ENCODE measurements at places on chromosomes 2 and 18. TPM values are rescaled to one million over a fixed set of nuclear protein-coding genes. Genes with fewer than 3 reads are reported as not detected.

GRCh38 chr18:59484561-59485328, 125.7 kb upstream of the LMAN1 start:
- DNase-seq, result no peak

- DNase-seq, result no peak
Observed at GRCh38 chr2:238897122-238897880, 49.4 kb downstream of the TWIST2 start.

DNA sequence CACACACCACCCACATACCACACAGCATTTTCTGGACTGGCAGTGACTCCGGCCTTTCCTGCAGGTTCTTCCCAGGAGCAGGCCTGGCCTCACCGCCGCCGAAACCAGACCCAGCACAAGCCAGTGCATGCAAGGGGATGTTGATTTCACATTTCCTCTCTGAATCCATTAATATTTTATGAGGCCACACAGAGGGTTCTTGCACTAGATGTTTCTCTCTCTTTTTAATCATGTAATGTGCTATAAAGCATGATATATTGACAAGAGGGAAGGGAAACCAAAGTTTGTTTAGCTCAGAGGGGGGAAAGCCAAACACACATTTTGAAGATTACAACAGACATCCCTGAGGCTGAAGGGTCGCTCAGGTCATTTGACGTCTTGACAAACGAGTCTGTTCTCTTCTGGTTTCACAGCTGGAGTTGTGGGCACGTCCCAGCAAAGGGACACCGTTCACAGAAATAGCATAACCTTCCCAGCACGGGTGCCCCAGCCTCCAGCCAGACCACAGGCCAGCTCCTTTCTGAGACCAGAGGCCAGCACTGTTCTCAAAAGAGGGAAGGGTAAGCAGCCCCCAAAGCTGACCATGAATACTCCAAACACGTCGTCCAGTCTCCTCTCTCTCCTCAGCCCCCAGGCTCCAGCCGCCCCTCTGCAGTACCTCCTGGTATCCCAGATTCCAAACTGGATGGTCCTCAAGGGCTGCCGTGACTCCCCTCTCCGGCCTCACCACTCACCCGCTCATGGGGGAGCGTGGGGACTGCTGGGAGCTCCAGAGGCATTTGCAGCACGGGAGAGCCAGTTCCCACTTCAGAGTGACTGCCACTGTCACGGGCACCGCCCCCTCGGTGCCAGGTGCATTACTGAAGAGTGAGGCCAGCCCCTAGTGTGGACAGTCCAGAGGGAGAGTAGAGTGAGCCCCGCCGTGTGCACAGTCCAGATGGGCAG, 340.3 kb upstream of the SALL3 start:
- DNase-seq, result no peak

GRCh38 chr18:35167332-35167731, 73.5 kb upstream of the ZNF397 start:
- DNase-seq, result no peak

DNA sequence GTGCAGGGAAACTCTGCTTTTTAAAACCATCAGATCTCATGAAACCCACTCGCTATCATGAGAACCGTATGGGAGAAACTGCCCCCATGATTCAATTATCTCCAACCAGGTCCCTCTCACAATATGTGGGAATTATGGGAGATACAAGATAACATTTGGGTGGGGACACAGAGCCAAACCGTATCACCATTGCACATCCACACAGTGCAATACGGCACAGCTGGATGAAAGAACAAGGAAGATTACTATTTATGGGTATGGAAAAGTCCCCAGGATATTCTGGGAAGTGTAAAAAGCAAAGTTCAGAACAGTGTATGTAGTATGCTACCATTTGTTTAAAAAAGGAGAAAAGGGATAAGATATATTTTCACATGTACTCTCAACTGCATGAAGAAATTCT, 290.1 kb downstream of the PIK3C3 start:
- no peak for DNase-seq

- DNase-seq, result no peak
Observed at GRCh38 chr2:192247456-192247855, 52.7 kb upstream of the TMEFF2 start.

EMX1 gene
- polyA plus RNA-seq, result 51.6 TPM

NYAP2 gene
- polyA plus RNA-seq, result 0.09 TPM

GRCh38 chr18:77099485-77100370, 32.9 kb downstream of the MBP start:
- DNase-seq, result no peak

DNA sequence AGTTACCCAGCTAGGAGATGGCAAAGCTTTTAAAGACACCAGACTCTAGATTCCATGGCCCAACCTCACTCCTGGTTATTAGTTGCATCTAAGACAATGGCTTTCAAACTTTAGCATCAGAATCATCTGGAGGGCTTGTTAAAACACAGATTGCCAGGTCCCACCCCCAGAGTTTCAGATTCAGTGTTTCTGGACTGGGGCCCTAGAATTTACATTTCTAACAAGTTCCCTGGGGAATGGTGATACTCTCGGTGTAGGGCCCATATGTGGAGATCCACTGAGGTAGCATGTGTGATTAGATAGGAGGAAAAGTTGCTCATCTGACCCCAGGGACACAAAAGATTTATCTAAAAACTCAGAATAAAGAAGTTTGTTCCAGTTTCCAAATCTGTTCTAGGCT, 14.5 kb upstream of the TTR start:
- DNase-seq, result no peak

GRCh38 chr2:128317181-128317898, 1.3 kb downstream of the HS6ST1 start:
- no peak for DNase-seq

- DNase-seq, result no peak
Observed at GRCh38 chr2:111995148-111995547, 59.9 kb upstream of the TMEM87B start.

GRCh38 chr2:64105670-64106461, 38.4 kb downstream of the PELI1 start:
- peak; percentile 26 for DNase-seq

GRCh38 chr2:42101206-42102023, 53.6 kb downstream of the PKDCC start:
- DNase-seq, result no peak

GRCh38 chr2:210288408-210288807, 26.6 kb downstream of the MYL1 start:
- no peak for DNase-seq

- DNase-seq, result no peak
Observed at GRCh38 chr2:152427902-152428301, 92.9 kb downstream of the FMNL2 start.

DNA sequence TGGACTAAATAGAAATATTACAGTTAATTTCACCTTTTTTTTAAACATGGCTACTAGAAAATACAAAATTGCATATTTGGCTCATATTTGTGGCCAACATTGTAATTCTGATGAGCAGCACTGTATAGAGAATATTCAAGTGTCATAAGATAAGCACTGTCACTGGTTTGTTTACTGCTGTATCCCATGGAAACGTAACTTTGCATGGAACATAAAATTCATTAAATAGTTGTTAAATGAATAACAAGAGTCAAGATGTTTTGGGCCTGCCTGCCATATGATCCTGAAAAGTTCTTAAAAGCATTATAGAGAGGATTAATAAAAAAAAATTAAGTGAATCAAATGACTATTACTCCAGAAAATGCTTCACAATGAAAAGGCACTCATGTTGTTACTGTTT, 763.7 kb upstream of the CRIM1 start:
- DNase-seq, result no peak

- no peak for DNase-seq
Observed at GRCh38 chr18:44859751-44860439, 179.2 kb downstream of the SETBP1 start.

- DNase-seq, result no peak
Observed at GRCh38 chr2:190677255-190677654, 28.4 kb downstream of the NAB1 start.

GRCh38 chr2:229162015-229162414, 109.1 kb downstream of the PID1 start:
- DNase-seq, result no peak

TSPYL6 gene
- polyA plus RNA-seq, result 0.07 TPM

GRCh38 chr2:241330616-241330981, 14.9 kb downstream of the SEPTIN2 start:
- no peak for DNase-seq

SAG gene
- polyA plus RNA-seq, result 0.18 TPM

- DNase-seq, result peak; percentile 21
Observed at GRCh38 chr2:196987649-196988364, 61.3 kb upstream of the PGAP1 start.

TUBA4B gene
- polyA plus RNA-seq, result 1.1 TPM

ATOH8 gene
- polyA plus RNA-seq, result 13.0 TPM

DNA sequence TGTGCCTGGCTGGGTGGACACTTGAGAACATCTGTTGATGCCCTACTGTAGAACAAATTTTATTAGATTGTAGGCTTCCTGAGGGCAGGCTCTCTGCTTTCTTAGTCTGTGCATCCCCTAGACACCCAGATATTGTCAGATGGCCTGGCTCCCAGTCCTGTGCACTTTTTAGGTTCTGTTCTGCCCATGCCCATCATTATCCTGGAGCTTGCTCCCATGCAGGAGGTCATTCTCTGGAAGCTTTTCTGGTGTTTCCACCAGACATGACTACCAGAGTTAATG, 213.3 kb downstream of the MYCN start:
- no peak for DNase-seq

- no peak for DNase-seq
Observed at GRCh38 chr2:12597610-12598009, 119.1 kb upstream of the TRIB2 start.

PSMD1 gene
- polyA plus RNA-seq, result 100 TPM

- DNase-seq, result no peak
Observed at GRCh38 chr2:207252979-207253645, 87.4 kb upstream of the KLF7 start.

PROM2 gene
- polyA plus RNA-seq, result 46.1 TPM

UGT1A10 gene
- not detected for polyA plus RNA-seq

DNA sequence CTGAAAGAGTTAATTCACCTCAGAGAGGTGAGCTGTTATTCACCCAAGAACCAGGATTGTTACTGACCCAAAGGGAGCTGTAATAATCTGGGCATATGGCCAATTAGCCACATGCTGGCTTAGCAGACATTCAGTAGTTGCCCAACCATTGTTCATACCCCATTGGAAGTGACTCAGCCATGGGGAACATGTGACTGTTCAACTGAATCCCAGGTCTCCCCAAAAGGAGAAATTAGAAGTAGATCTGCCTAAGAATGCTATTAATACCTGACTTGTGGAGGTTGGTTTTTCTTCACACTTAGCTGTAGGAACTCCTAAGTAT, 272.6 kb upstream of the UBE2E3 start:
- no peak for DNase-seq

GRCh38 chr2:47354013-47354847, 48.7 kb upstream of the MSH2 start:
- no peak for DNase-seq

- no peak for DNase-seq
Observed at GRCh38 chr2:129763190-129763846, 216.1 kb upstream of the RAB6C start.

DNA sequence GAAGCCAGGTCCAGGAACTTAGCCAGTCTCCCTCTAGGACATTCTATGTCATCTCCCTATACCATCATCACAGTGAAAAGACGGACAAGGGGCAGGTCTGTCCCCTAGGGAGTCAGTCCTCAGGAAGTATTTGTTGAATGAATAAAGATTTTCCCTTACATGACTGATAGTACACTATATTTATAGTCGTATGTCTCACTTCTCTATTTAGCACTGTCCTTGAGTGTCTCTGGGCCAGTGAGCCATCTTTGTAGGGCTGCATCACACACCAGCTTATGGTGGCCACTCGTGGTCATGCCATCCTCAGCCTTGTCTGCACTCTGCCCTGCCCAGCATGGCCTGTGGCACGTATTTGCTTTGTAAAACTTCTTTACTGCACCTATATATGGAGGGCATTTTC, 25.8 kb downstream of the PTPN18 start:
- DNase-seq, result no peak

GRCh38 chr2:111122631-111123421, 2.1 kb downstream of the BCL2L11 start:
- DNase-seq, result peak; percentile 66

- no peak for DNase-seq
Observed at GRCh38 chr2:19667085-19667484, 234.7 kb downstream of the TTC32 start.

- DNase-seq, result no peak
Observed at GRCh38 chr2:2926009-2926857, 451.4 kb downstream of the EIPR1 start.

DNA sequence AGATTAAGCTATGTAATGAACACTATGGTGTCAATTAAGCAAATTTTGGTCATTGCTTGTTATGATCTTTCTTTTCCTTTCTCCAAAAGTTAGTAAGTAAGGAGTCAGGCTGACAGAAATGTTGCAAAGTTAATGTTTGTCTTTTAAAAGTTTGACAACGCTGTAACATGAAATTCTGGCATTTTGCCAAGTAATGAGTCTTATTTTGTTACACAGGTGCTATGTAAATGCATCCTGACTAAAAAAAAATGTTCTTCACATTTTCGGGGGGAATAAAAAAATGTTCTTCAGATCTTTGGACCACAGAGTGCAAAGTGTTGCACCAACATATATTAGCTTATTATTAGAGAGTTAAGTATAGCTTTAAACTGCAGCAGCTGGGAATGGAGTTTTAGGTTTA, 54.8 kb upstream of the PROKR1 start:
- no peak for DNase-seq

- DNase-seq, result no peak
Observed at GRCh38 chr2:184780944-184781343, 182.6 kb downstream of the ZNF804A start.

CABYR gene
- polyA plus RNA-seq, result 10.5 TPM

HOXD3 gene
- 26.0 TPM for polyA plus RNA-seq

DNA sequence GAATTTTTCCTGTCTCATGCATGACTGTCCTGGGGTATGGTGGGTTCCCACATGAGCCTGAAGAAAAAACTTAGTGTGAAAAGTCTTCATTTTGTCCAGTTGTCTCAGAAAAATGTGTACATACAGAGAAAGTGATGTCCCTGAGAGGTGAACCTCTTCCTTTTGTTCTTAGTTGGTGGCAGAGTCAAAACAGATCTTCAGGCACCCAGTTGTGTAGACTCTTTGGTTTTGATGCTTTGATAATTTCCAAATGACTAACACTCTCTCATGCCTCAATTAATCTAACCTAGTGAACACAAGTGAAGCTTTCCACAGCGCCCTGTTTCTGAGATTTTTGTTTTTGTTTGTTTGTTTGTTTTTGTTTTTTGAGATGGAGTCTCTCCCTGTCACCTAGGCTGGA, 273.5 kb downstream of the PIK3C3 start:
- no peak for DNase-seq
